ENCODE measurements at places on chromosomes 6 and 20.

DNA sequence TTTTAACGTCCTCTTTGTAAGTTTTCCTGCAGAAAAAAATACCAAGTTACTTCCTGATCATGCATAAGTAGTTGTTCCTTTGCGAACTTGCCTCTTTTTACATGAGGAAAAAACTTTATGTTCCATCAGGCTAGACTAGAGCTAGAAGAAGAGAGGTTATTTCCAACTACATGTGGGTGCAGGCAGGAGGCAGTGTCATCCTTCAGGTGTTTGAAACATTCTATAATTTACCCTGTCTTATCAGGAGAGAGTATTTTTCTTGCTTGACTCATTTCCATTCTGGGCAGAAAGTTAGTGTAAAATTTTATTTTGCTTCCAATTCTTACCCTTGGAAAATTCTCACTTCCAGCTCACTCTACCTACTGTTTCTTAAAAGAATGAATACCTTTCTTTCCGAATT, 28.5 kb upstream of the EPHA7 start:
- no peak for DNase-seq

DNA sequence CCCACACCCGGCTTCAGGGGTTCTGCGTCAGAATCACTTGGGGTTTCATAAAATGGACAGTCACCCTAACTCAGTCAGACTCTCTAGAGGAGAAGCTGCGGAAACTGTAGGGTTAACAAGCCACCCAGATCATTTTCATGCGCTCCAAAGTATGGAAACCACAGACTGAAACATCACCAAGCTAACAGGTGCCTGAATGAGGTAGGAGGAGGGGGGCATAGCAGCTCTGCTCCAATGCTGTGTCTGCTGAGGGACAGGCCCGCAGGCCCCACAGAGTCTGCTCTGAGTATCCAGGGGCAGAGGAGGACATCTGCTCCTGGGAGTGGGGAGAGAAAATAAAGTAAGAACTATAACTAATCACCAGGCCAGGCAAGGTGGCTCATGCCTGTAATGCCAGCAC, 97.1 kb upstream of the AKAP12 start:
- no peak for DNase-seq

DNA sequence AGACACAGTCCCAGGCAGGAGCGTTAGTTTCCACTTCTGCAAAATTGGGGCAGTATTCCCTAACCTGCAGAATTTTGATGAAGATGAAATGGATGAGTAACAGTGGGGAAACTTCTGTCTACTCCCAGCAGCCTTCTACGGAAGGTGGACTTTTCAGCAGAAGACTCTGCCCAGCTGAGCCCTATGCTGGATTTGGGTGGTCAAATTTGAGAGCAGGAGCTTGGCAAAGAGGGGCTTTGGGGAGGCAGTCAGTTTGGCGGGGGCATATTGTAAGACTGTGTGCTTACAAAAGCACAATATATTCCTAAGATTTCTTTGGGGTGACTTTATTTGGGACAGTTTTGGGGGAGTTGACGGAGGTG, 5.4 kb upstream of the SDCBP2 start:
- no peak for DNase-seq

- no peak for DNase-seq
Measured at GRCh38 chr20:4189375-4189774, 174.0 kb upstream of the RNF24 start.
